HFFc6 (cell line): ENCODE measurements at places on chromosomes 5 and 9. TPM values are rescaled to one million over a fixed set of nuclear protein-coding genes. Genes with fewer than 3 reads are reported as not detected.

The PCDHA13 gene
- total RNA-seq, result not detected in 3 replicates

The ZER1 gene
- 34.5 to 44.3 TPM (median 34.6 TPM) in 3 replicates for total RNA-seq

The IFNK gene
- total RNA-seq, result not detected in 3 replicates

The NR5A1 gene
- total RNA-seq, result not detected in 3 replicates

The ARAP3 gene
- total RNA-seq, result 9.0 to 15.5 TPM (median 10.1 TPM) in 3 replicates

The C5orf34 gene
- 2.4 to 4.2 TPM (median 3.6 TPM) in 3 replicates for total RNA-seq

The SLC2A6 gene
- total RNA-seq, result 11.6 to 12.5 TPM (median 12.2 TPM) in 3 replicates

The SLC6A19 gene
- total RNA-seq, result not detected in 3 replicates

The SH3RF2 gene
- 0.53 to 1.7 TPM (median 1.7 TPM) in 3 replicates for total RNA-seq

The SHC3 gene
- 0.32 to 1.2 TPM (median 1.0 TPM) in 3 replicates for total RNA-seq

The INSL4 gene
- total RNA-seq, result not detected in 2 replicates

The SNCAIP gene
- 0.09 to 1.9 TPM (median 0.28 TPM) in 3 replicates for total RNA-seq

The RLN2 gene
- total RNA-seq, result not detected in 3 replicates

The PRR16 gene
- total RNA-seq, result 64.3 to 67.2 TPM (median 64.4 TPM) in 3 replicates

The LVRN gene
- total RNA-seq, result 0.07 to 0.15 TPM (median 0.08 TPM) in 3 replicates

The DMRT3 gene
- not detected in 3 replicates for total RNA-seq

The SPARC gene
- total RNA-seq, result 3,664 to 5,490 TPM (median 5,161 TPM) in 3 replicates

The NIPAL4 gene
- 0.13 and 0.17 TPM in 2 replicates for total RNA-seq

The ECPAS gene
- total RNA-seq, result 65.2 to 84.0 TPM (median 75.8 TPM) in 3 replicates

The LRRC14B gene
- not detected in 2 replicates for total RNA-seq
